ENCODE measurements at places on chromosomes 5 and 9.
A peak's percentile ranks its signal among the peaks of the same experiment; 100 is the strongest.

DNA sequence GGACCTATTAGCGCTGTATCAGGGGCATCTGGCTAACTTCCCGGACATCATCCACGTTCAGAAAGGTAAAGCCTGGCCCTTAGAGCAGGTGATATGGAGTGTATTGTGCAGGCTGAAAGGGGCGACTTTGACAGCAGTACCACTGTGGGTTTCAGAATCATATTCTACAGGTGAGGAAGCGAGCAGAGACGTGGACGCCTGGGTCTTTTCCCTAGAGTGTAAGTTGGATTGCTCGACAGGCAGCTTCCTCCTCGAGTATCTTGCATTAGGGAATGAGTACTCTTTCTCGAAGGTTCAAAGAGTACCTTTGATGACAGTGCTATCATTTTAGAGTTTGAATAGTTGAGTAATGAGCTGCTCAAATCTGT lies 1.9 kb downstream of the SNX18 start:
- DNase-seq, result no peak

- no peak for DNase-seq
Observed at GRCh38 chr5:14218897-14219573, 75.9 kb downstream of the TRIO start.

DNA sequence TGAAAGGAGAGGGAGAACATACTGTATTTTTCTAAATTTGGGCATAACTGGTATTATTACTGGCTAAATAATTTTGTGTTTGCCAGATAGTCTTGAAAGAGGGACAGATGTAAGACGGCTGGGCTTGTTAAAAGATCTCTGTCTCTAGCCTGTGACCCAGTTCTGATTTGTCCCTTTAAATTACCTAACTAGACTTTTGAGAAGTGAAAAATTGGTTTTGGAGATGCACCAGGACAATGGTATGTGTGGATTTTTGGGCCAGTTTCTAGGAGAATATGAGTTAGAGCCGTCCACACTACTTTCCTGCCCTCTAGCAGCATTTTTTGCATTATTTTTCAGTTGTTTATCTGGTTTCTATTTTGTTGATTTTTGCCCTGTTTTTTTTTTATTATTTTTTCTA lies 33.5 kb downstream of the LNPEP start:
- DNase-seq, result no peak

- peak; percentile 51 for DNase-seq
Observed at GRCh38 chr9:69674716-69675438, 2.7 kb upstream of the APBA1 start.

GRCh38 chr9:110357505-110357904 lies 19.8 kb upstream of the TXNDC8 start:
- no peak for DNase-seq

DNA sequence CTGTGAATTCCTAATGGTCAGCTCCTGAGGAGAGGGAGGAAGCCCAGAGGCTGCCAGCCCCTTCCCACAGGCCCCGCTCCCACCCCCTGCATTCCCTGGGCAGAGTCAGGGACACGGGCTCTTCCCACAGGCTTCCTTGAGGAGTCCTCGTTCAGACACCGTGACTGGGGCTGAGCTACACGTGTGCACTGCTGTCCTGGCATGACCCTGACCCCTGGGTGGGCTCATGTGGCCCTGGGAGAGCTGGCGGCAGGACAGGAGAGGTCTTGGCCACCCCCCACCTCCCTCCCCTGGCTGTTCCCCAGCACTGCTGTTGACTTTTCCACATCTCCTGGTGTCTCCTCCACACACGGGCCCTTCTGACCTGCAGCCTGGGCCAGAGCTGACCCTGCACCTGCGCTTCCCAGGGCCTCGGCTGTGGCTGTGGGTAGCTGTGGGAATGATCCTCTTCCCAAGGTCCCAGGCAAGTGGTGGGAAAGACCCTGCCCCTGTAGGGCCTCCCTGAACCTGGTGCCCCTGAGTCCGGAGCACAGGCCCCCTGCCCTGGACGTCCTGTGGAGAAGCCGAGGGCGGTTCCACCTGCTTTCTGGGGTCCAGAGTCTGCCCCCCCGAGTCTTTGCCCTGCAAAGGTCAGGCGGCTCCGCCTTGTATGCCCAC lies 56.5 kb upstream of the NKD2 start:
- no peak for DNase-seq

GRCh38 chr5:27727254-27727653 lies 688.9 kb upstream of the CDH9 start:
- no peak for DNase-seq

DNA sequence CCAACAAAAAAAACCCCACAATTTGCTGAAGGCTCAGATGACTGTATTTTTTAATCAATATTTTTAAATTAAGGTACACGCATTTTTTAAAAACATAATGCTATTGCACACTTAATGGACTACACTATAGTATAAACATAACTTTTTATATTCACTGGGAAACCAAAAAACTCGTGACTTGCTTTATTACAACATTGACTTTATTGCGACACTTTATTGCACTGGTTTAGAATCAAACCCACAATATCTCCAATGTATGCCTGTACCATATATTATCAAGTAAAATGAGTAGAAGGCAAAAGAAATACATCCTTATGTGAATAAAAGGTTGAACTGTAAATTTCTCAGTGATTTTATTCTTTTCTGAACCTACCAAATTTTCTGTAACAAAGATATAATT lies 53.7 kb downstream of the RICTOR start:
- no peak for DNase-seq

DNA sequence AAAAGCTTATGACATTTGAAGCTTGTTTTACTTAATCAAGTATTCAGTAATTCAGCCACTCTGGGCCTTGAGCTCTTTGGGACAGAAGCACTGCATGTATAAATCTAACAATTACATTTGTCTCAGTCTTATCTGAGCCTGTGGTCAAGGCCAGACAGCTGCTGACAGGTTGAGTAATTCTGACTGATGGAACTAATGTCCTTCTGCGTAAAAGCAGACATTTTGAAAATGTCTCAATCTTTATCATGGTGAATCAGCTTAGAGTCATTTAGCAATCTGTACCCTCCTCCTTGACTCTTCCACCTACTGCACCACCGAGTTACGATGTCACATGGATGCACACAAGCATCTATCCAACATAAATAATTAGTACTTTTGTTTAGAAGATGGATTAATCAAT lies 400.0 kb downstream of the ARRDC3 start:
- peak; percentile 51 for DNase-seq

DNA sequence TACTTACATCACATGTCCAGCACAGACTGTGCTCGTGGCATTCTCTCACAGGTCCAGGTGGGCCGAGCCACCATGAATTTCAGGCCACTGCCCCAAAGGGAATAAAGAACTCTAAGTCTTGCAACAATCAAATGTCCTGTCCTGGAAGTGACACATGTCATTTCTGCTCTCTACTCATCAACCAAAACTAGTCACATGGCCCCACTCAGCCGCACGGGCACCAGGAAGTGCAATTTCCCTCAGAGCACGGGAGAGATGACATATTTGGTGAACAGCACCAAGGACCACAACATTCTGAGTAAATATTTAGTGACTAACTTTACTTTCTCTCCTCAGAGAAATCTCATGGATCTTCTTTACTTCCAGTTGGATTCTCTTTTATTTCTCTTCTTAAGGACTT lies 131.1 kb upstream of the TUT7 start:
- no peak for DNase-seq

- DNase-seq, result no peak
Observed at GRCh38 chr9:87891754-87892153, 9.1 kb downstream of the SPATA31E1 start.

DNA sequence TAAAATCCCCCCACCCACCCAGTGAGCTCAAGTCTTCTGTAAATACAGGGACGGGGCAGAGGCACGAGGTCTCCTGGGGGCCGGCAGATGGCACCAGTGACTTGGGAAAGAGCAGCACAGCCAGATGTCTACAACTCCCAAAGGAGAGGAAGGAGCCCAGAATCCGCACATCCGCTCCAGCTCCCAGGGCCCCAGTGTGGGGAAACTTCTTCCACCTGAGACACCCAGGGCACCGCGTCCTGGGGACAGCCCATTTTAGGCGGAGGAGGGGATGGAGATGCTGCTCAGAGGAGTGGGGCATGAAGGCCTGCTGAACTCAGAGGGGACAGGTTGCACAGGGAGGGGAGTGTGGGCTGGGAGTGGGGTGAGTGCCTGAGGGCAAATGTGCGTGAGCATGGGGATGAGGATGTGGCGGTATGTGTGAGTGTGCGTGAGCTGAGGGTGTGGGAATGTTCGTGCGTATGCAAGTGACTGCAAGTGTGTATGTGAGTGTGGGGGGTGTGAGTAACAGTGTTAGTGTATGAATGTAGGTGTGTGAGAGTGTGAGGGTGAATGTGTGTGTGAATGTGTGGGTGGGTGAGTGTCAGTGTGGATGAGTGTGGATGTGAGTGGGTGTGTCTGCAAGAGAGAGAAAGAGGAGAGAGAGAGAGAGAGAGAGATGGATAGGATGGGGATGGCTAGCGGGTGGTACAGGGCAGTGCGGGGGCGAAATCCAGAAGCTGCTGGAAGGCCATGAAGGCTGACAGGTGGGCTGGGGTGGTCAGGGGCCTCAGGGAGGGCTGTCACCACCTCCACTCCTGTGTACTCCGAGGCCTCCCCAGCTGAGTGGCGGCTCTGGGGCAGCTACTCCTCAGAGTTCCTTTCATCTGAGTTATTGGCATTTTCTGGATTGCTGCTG lies 63.5 kb downstream of the DUSP1 start:
- DNase-seq, result no peak

GRCh38 chr9:133769511-133770075 lies 31.4 kb upstream of the SARDH start:
- no peak for DNase-seq

DNA sequence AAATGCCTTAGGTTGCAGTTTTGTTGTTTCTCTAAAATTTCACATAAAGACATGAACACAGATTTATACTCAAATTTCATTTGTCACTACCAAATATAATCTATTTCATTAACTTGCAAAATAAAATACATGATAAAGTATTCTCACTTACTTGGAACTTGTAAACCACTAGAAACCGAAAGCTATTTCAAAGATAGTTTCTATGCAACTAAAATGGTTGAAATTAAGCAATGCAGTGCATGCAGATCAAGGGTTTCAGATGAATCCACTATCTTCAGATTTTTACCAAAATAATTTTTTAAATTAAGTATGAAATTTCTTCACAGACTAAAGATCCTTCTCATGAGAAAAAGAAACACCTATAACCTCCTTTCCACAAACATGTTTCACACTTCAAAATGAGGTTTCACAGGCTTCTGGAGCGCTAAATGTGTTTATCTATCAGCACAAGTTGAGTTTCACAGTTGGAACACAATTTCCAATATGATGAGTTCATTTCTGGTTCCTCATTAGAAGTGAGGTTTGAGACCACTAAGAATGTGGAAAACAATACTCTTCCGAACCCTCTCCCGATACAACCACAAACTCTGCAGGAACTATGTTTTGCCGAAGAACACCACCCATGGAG lies 63.9 kb downstream of the EPB41L4A start:
- DNase-seq, result no peak

DNA sequence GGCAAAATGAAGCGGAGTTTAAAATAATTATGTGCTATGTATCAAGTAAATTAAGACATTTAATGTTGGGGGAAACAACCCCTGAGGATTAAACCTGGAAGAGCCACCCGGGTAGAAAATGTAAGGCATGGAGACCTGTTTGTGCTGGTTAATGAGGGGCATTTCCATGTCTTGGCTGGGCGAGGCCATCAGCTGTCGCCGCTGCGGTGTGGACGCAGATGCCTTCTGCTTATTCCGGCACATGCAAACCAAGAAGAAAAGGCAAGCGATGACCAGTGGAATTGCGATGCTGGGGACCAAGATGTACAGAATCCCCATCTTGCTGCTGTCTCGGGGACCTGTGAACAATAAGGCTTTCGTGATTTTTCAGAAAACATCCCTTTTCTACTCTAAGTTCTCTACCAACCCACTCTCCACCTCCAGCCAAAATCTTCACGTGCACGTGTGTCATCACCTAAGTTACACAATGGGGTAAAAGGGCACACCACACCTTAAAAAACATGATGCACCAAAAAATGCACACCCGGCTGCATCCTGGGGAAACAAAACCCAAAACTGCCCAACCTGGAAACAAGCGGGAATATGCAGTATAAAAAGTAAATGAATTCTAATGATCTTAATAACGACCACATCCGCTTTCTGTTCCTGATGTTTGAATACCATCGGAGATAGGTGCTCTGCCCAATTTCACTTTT lies 223.5 kb downstream of the ROR2 start:
- no peak for DNase-seq

DNA sequence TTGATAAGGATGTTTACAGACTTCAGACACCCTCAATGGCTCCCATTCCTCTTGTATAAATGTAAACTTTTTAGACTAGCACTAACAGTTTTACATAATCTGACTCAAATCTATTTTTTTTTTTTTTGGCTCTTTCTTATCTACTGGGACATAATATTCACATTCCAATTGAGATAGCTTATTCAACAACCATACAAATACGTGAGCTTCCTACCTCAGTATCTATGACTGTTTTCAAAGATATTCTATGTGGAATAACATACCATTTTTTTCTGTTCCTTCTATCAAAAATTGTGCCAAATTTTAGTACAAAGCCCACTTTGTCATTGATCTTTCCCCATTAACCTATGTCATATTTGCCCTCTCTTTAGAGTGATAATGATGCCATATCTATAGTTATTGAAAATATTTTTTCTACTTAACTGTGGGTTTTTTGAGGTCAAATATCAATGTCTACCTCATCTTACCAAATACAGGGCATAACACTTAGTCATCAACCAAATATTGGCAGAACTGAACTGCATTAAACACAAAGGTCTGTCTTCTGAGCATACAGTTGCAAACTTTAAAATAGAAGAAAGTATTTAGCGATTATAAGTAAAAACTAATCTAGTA lies 482.6 kb downstream of the PTPRD start:
- no peak for DNase-seq

GRCh38 chr9:112921549-112921948 lies 30.9 kb upstream of the SLC46A2 start:
- DNase-seq, result no peak

GRCh38 chr5:102921341-102922044 lies 166.4 kb downstream of the PAM start:
- no peak for DNase-seq

- DNase-seq, result no peak
Observed at GRCh38 chr9:112093147-112093869, 81.8 kb downstream of the SUSD1 start.

DNA sequence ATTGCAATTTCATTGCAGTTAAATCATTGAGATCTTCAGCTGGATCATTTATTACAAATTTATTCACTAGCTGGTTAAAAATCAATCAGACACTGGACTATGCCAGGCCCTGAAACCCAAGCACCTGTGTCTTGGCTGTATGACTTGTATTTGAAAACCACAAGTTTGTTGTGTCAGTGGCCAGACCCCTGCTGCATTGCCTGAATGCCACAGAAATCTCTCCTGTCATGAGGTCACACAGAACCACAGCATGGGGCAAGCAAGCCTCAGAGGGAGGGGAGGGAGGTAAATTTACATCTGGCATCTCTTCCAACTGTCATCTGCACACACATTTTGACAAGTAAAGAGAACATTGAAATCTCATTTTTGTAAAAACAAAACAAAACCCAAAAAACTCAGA lies 90.0 kb downstream of the ARRDC3 start:
- no peak for DNase-seq

DNA sequence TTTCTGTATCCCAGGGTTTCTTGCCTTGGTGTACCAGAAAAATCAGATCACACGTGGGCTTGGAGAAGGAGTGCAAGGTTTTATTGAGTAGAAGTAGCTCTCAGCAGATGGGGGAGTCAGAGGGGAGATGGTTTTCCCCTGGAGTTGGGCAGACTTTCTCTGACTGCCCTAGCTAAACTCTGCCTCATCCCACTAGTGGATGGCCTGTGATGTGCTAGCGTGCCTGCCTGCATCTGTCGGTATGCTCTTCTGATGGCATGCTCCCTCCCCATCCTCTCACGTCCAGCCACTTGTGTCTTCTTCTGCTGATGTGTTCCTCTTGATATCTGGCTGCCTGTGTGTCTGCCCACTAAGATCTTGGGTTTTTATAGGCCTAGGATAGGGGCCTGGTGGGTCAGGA lies 616.1 kb upstream of the RGMB start:
- no peak for DNase-seq
